ENCODE measurements at places on chromosomes 12 and 14. TPM values are rescaled to one million over a fixed set of nuclear protein-coding genes. Genes with fewer than 3 reads are reported as not detected.
A peak's percentile ranks its signal among the peaks of the same experiment; 100 is the strongest.

Gene SOX5
- total RNA-seq: 4.1 TPM

Gene PTCSC3
- not detected for total RNA-seq

Gene MAP3K9
- total RNA-seq: 5.8 TPM

Gene ASB2
- not detected for total RNA-seq

Gene PTGR2
- 3.8 TPM for total RNA-seq

Gene TMEM63C
- 0.20 TPM for total RNA-seq

Gene VDR
- 9.3 TPM for total RNA-seq

Gene TAS2R31
- 0.27 TPM for total RNA-seq

DNA sequence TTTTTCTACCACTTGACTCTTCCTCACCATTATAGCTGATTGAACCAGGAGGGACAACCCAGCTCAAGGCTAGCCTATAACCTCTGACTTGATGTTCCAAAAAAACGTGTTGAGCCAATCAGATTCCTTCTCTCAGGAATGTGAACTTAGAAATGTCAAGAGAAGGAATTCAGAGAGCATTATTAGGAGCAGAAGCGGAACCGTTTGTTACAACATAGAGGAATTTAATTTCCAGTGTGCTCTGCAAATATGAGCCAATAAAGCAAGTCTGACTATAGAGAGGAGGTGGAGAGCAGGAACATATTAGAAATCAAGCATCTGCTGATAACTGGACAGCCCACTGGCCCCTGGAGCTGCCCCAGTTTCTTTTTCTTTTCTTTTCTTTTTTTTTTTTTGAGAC lies 15.3 kb upstream of the PELI2 start:
- DNase-seq: no peak

DNA sequence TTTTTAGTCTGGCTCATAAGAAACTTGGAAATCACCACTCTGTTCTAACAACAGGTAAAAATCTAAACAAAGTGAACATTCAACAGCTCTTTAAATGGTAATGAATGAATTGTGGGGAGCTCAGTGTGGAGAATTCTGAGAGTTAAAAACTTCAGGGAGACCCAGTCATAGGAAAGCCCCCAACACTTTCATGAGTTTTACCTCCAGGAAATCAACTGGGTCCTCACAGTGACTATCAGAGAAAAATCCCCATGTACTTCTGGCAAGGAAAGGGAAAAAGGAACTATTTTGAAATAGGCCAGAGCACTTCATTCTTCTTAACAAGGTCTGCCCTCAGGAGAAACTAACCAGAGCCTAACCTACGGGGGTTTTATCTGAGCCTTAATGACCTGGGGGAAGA lies 134.7 kb downstream of the CMAS start:
- no peak for DNase-seq

DNA sequence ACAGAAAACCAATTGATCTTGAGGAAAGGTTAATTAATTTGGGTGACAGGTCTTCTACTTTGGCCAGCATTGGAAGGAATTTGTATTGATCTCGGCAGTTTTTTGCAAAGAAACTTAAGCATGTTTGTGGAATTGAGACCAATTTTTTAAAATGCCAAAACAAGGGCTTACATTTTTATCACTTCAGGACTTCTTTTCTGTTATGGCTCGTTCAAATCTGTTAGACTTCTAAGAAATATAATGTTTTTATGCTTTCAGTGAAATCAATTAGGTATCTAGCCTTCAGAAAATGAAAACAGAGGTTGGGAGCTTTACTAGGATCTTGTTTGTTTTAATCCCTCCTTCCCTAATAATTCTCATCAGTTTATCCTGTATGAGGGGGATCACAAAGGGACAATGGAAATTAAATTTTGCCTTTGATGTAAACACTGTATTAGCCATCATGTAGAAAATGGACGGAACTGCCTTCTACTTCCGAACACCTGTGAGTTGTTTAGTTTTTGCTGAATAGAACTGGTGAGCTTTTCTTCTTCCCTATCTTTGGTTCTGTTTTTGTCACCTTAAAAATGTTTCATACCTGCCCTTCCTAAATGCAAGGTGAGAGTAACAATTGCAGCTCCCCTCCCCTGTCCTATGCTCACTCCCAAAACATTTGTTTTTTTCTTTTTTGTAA lies 7.8 kb downstream of the FOXA1 start:
- no peak for DNase-seq

DNA sequence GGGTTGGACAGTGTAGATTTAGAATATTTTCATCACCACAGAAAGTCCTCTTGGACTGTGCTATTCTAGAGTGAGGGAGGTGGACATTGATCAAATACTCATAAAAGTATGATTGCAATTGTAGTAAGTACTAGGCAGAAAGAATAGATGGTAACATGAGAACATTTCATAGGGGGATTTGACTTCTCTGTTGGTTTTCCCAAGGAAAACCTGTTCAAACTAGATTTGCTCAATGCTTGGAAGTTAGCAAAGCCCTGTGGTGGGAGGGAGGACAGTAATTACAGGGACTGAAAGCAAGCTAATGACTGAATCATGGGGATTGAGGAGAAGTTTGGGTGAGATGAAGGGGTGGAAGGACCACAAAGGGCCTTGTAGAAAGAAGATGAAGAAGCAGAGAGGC lies 24.4 kb upstream of the EID3 start:
- DNase-seq: peak; percentile 76

DNA sequence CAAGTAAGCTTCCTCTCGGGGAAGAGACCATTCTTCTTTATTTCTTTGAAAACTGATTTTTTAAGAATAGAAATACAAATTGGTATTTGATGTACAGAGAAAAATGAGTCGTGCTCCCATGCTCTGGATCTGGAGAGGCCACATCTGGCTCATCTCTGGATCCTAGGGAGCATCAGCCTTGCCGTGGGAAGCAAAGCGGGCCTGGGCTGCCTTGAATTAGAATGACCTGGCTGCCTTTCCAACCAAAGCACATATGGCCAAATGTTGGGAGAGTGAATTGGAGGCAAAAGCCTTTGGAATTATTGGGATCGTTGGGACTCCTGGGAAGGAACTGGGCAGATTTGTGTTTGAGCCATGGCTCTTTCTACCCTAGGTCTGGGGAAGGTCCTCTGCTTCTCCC lies 80.0 kb downstream of the SLC25A47 start:
- no peak for DNase-seq

GRCh38 chr14:101078170-101078891 lies 174.8 kb upstream of the RTL1 start:
- DNase-seq: no peak

DNA sequence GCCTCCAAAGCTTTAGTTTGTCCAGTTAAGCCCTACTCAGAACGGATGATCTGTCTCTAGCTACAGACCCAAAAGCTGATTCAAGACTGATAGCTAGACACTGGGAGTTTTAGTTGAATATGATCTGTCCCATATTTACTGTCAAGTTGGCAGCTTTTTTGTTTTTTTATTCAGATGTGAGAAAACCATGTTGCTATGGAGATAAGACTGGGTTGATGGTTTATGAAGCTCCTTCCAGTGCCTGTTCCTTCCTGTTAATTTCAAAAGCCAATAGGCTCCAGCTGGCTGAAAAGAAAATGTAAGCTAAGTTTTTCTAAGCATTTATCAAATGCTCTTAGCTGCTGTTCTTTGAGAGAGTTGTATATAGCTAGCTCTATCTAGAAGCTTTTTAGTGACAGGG lies 4.7 kb downstream of the DYNLL1 start:
- peak; percentile 54 for DNase-seq

DNA sequence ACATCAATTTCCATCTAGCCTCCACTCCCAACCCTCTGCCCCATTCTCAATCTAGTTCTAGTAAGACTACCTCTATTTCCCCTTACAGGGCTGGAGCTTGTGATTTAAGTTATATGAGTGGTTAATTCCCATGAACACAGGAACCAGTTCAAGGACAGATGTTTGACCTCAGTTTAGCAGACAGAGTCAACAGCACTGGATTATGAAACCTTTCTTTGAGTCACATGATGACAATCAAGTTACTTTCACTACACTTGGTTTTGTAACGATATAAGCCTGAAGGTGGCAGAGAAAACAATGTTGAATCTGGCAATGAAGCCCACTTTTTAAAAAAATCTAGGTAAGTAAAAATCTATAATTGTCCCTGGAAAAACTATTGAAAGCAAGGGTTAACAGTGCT lies 1646.2 kb upstream of the FLRT2 start:
- no peak for DNase-seq

DNA sequence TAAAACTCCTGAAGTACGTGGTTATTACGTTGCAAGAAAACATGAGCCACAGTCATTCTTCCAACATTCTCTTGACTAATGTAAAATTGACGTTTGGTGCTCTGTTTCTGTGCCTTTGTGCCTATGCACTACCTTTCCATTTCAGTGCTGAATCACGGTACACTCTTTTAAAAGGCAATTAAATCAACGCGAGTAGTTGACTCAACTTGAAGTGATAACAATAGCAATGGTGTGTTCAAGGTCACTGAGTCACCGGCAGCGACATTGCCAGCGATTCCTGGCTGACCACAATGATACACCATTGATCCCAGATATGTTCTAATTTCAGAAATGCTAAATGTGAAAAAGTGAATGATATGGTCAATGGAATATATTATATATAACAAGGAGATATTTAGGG lies 17.8 kb downstream of the AK7 start:
- peak; percentile 87 for DNase-seq

- DNase-seq: peak; percentile 73
Measured at GRCh38 chr14:52355526-52355925, 41.4 kb downstream of the PTGER2 start.

- DNase-seq: no peak
Measured at GRCh38 chr14:99273766-99274345, 1.9 kb upstream of the BCL11B start.

- DNase-seq: no peak
Measured at GRCh38 chr14:104925214-104925854, 655 bp downstream of the PLD4 start.

GRCh38 chr14:91348845-91349465 lies 68.7 kb downstream of the CCDC88C start:
- DNase-seq: no peak

GRCh38 chr12:109625131-109625559 lies 51.6 kb downstream of the MVK start:
- peak; percentile 73 for DNase-seq

DNA sequence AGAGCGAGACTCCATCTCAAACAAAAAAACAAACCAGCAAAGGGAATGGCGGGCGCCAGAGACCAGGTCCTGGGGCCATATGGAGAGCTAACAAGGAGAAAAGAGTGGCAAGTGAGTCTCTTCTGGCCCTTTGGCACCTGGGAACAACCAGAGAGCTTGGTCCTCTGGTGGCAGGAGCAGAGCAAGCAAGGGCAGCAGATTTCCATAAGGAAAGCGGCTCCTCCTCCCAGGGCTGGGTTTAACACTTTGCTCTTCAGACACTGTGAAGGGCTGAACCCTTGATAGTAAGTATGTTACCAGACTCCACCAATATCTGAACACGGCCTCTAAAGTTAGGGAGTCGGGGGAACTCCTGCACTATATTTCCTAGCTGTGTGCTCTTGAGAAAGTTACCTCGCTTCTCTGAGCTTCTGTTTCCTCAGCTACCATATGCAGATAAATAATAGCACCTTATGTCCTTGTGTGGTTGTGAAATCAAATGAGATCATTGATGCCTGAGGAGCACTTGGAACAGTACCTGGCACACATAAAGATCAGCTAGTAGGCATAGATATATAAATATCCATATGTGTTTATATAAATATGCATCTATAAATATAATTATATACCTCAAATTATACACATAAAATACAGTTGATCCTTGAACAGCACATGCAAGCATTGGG lies 33.4 kb upstream of the PLEKHG6 start:
- DNase-seq: peak; percentile 34

- DNase-seq: no peak
Measured at GRCh38 chr14:68513838-68514607, 278.8 kb downstream of the ZFP36L1 start.

- peak; percentile 91 for DNase-seq
Measured at GRCh38 chr14:68675233-68675577, 117.7 kb downstream of the ZFP36L1 start.

GRCh38 chr12:26809611-26810285 lies 23.2 kb downstream of the ITPR2 start:
- no peak for DNase-seq

- no peak for DNase-seq
Measured at GRCh38 chr12:16435875-16436554, 88.6 kb downstream of the MGST1 start.

DNA sequence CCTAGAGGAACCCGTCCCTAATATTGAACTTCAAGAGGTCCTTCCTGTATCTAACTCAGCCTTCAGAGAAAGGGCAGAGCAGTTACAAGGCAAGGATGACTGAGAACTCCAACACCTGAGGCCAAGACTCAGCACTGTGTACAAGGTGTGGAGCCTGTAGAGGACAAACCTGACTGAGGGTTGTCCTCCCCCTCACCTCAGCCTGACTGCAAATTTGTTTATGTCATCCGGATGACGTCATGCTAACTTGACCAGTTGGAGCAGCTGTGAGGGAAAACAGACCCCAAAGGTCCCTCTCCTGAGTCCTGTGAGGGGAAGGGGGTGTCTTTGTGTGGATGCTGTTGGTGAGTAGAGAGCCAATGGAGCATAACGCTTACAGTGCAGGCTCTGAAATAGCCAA lies 4.3 kb downstream of the CRACR2A start:
- DNase-seq: no peak

DNA sequence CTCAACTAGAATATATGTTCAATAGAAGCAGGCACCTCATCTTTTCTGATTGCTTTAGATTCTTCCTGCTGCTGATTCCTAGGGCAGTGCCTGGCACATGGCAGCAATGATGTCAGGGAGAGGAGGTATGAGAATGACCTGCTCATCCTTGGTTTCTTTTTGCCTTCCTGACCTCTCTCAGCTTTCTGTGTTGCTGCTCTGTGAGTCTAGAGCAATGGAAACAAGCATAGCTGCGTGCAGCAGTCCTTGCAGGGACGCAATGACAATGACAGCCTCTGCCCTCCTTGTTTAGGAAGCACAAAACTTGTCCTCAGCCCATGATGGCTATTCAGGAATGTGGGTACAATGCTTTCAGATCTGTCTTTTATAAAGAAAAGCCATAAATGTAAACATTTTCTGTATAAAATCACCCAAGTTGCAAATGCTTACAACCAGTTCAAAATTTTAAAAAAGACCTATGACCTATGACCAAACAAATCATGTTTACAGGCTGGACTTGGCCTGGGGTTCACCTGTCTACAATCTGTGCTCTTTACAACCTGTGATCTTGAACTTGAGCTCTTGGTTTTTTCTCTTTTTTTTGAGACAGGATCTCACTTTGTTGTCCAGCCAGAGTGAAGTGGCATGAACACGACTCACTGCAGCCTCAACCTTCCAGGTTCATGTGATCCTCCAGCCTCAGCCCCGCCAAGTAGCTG lies 549.4 kb upstream of the ATP2B1 start:
- no peak for DNase-seq

- DNase-seq: no peak
Measured at GRCh38 chr12:108905725-108906124, 25.8 kb downstream of the DAO start.

DNA sequence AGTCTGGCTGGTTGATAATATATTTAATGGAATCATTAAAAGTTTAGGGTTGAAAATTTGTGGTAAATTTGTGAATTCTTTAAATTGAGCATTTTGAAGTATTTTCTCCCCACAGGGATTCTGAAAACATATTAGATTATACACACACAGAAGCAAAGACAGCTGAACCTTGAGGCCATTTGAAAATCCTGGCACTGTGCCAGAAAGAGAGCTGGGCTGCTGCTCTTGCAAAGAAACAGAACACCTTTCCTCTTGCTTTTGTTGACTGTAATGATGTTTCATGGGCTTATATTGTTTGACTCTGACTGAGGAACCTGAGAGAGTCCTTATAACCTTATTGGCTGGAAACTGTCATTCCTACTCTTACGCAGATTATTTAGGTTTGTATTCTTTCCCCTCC lies 4.8 kb downstream of the RNF34 start:
- no peak for DNase-seq
